ENCODE measurements at places on chromosomes 12 and 14.

DNA sequence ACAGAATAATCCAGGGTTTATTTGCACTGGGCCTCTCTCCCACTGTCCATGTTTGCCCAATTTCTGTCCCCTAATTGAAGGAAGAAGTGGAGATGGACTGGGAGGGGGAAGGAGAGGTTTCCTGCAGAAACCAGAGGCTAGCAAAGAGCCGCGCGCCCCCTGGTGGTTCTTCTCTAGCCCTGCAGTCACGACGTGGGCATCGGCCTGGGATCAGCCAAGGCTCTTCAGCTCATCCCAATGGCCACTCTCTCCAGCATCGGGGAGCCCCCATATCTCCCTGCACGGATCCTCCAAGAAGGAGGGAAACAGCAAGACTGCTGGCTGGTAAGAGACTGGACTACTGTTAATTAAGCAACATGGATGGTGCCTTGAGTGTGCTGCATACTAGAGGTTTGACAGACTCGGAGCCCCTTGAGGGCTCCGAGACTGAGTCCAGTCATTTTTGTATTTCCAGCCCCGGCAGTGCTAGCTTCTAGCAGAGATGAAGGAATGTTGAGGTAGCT lies 18.7 kb downstream of the ZBTB39 start:
- peak; percentile 87 for DNase-seq

GRCh38 chr12:71648537-71648936 lies 15.1 kb downstream of the ZFC3H1 start:
- no peak for DNase-seq

GRCh38 chr12:53676656-53677015 lies 753 bp upstream of the ATP5MC2 start:
- DNase-seq: peak; percentile 25

DNA sequence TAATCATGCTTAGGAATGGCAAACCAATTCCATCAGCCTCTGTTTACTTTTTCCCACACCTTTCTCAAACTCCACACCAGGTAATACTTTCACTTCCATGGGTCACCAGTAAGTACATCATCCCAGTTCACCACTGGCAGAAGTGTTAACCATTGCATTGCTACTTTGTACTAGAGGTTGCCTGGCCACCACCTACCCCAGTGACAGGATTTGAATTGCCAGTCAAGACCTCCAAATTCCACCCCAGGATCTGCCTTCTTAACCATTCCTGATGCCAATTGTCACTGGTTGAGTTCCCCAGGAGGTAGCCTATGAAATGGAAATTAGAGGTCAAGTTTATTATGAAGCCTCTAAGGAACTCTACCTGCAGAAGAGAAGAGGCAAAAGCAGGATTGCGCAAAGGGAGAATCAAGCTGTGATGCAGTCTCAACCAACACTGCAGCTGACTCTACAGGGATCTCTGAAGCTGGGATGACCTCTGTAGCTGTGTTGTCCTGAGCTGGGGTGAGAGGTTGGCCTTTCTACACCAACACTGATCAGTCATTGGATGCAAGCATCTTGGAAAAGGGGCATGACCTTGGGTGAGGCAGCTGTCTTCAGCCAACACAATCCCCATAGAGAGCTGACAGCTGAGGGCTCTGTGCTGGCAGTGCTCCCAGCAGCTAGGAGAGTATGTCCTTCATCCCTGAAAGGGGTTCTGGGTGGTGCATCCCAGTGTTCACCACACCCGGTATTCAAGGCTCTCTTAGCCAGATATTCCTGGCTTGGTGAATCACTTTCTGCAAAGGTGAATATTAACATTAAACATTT lies 37.0 kb upstream of the HMGA2 start:
- DNase-seq: no peak

DNA sequence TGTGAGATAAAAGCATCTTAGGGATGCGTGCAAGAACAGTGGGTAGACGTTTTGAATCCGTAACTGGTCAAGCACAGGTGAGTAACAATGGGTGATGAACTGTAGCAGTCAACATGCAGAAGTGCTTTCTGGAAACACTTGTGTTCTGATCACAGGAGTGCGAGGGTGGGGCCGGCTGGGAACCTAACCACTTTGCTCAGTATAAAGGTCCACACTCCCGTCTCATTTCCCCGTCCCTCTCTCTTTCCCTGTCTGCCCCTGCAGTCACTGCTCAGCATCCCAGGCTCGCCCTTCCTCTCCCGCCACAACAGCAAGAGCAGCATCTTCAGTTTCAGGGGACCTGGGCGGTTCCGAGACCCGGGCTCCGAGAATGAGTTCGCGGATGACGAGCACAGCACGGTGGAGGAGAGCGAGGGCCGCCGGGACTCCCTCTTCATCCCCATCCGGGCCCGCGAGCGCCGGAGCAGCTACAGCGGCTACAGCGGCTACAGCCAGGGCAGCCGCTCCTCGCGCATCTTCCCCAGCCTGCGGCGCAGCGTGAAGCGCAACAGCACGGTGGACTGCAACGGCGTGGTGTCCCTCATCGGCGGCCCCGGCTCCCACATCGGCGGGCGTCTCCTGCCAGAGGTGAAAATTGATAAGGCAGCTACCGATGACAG lies 127.1 kb downstream of the FIGNL2 start:
- DNase-seq: no peak

GRCh38 chr12:65907513-65907912 lies 83.2 kb downstream of the HMGA2 start:
- DNase-seq: no peak

GRCh38 chr12:45634273-45634917 lies 95.1 kb upstream of the ARID2 start:
- no peak for DNase-seq

GRCh38 chr12:64566831-64567517 lies 43.3 kb upstream of the RASSF3 start:
- no peak for DNase-seq

- DNase-seq: no peak
Observed at GRCh38 chr14:96011131-96011530, 28.0 kb upstream of the C14orf132 start.

GRCh38 chr12:127143020-127143419 lies 1124.0 kb upstream of the TMEM132C start:
- DNase-seq: no peak

GRCh38 chr14:102726191-102726949 lies 50.9 kb upstream of the TRAF3 start:
- no peak for DNase-seq

DNA sequence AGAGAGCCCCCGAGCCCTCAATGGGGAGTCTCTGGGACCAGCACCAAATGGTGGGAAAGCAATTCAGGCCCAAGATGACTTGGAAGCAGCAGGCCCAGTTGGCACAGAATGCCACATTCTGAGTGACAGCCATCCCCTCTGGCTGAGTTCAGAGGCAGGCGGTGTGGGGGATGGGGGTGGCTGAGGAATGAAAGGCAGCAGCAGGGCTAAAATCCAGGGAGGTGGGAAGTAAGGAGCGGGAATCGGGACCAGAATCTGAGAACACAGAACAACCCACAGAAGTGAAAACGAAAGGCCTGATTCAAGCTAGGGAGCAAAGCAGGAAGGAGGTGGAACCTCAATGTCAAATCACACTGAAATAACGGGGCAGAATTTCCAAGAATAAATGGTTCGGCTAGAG lies 171.2 kb downstream of the CALM1 start:
- no peak for DNase-seq

Measured in AG08395 (cell line).